NK-92 treated with Interleukin-12 subunit alpha and Interleukin-12 subunit beta, amount 100 ng/mL, for 24 hours (cell line): ENCODE measurements at places on chromosomes 11 and 22.

DNA sequence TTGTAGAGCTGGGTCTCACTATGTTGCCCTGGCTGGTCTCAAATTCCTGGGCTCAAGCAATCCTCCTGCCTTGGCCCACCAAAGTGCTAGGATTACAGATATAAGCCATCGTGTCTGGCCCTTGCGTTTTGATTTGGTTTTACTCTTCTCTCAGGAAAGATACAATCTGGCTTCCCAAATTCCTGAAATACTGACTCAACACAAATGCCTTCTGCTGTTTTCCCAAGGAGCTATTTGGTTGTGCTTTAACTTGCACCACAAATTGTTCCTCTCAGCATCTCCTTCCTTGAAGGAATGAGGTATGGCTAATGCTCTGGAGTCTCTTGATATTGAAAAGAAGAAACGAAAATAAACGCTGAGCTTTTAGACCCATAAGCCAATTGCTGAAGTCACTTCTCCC is 110.0 kb upstream of the PAX6 start:
- no peak for DNase-seq

GRCh38 chr11:64665411-64665821 is 57.6 kb downstream of the NRXN2 start:
- no peak for DNase-seq

- no peak for DNase-seq
Measured at GRCh38 chr11:90717522-90717921, 494.7 kb upstream of the CHORDC1 start.

GRCh38 chr11:13672576-13673210 is 4.2 kb downstream of the FAR1 start:
- DNase-seq = no peak

GRCh38 chr22:20803696-20804324 is 29.9 kb downstream of the SERPIND1 start:
- no peak for DNase-seq

GRCh38 chr11:17522655-17523054 is 21.6 kb downstream of the USH1C start:
- DNase-seq = no peak

GRCh38 chr11:488992-489391 is 18.1 kb downstream of the RNH1 start:
- DNase-seq = no peak

DNA sequence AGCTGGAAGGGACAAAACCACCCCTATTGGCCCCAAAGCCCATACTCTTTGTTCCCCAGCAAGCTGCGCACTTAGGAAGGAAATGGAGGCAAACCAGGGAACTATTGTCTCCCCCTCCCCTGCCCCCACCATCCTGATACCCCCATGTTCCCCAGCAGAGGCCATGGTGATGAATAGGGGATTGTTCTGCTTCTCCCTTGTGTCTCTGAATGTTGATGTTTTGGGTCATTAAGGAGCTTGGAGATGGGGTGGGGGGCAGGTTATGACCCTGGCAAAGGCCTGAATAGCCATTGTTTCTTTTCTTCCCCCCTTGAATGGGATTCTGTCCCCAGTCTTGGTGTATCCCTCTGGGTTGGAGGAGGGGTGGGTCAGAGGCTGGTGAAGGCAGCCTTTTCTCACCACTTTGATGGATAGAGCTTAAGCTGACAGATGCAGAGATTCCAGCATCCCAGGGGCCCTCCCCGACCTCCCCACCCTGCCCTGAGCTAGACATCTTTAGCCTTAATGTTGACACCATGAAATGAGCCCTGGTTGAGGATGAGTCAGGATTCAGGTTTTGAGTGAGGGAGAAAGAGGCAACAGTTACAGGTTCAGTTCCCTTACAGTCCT is 8.3 kb downstream of the DTX4 start:
- DNase-seq = no peak

DNA sequence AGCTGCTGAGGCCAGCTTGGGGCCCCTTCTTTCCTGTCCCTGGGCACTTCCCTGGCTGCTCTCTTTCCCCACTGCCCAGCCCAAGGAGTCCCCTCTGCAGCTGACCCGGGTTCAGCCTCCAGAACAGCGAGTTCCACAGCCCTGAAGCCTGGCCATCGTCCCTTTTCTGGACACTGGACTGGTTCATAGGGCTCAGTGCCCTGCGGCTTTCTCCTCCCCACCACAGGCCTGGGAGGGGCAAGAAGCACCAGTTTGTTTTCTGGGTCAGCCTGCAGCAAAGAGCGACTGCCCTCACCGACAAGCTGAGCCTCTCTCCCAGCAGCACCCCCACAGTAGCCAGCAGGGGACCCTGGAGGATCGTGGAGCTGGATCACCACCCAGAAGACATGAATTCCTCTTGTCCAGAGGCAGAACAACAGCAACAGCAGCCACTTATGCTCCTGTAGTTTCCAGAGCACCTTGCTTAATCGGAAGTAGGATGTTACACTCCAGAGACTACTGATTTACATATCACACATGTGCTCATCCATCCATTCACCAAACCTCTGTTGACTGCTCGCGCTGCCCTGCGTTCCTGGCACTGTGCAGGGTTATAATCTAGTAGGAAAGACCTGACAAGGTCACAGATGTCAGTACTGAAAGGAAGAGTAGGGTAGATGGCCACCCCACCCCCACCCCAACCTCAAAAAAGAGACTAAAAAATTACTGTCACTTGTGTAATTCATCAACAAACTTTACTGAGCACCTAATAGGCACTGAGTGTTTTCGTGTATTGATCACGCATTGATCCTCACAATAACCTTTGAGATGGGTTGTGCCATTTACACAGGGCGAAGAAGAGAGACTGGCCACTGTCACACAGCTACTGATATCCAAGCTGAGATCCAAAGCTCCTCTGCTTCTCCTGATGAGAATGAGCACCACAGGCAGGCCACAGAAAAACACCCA is 13.0 kb upstream of the CXCR5 start:
- no peak for DNase-seq

- DNase-seq = no peak
Measured at GRCh38 chr11:88360141-88360540, 22.6 kb upstream of the CTSC start.

DNA sequence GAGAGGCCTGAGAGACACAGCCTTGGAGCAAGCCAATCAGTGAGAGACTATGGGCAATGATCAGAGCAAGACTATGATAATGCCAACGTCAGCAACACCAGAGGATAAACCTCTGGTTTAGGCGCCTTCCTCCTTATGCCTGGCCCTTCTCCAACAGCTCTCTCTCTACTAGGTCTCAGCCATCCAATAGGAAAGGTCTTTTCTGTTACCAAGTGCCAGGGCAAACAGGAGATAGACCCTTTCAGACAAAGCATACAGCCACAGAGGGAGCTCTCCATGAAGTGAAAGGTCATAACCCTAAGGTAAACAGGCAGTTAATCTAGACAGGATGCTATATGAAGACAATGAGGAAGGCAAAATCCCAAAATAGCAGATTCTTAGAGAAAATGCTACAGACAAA is 9.5 kb downstream of the STK33 start:
- no peak for DNase-seq

- DNase-seq = no peak
Measured at GRCh38 chr22:37318364-37319109, 36.2 kb downstream of the CYTH4 start.

GRCh38 chr11:18229501-18229900 is 7.1 kb downstream of the SAA4 start:
- DNase-seq = no peak
